ENCODE measurements at places on chromosomes 7 and 10.

DNA sequence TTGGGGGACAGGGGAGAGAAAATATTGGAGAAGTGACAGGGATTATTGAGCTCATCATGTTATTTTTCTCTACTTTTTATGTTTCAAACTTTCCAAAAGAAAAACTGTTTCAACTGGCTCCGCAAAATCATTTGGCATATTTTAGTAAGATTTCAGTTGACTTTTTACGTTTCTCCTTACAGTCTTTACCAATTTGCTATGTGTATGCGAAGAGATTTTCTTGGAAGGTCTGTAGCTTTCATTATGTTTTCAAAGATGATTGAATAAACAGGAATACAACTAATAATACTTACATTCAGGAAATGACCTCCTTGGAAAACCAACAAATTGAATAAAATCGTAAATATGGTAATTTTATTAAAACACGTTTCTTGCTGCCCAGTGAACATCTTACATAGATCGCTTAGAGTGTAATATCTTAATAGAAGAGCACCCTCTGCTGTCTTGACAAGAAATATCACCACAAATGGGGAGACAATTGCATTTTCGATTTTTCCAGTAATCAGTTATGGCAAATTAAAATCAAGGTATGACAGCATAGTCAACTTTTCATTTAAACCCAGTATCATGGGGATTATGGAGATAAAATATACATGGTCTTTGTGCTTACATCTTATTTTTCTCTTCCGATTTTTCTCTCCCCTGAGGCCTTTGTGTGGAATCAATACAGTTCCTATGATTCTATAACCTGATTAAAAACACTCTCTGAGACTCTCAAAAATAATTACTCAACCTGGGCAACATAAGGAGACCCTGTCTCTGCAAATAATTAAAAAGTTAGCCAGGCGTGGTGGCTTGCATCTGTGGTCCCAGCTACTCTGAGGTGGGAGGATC, 43.1 kb downstream of the MBL2 start:
- no peak for DNase-seq

DNA sequence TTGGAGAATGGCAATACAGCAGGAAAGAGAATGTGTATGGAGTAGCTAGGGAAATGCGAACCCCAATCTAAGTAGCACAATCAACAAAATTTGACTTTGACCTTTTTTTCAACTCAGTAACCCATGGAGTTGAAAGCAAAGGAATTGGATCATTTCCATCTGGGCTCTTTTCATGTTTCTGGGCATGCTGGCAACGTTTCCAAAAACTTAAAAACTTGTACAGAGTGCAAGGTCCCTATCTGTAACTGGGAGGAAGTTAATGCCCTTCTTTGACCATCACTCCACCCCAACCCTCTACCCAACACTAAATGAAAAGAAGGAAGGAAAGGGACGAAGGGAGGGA, 1.3 kb upstream of the HIBADH start:
- DNase-seq: no peak

DNA sequence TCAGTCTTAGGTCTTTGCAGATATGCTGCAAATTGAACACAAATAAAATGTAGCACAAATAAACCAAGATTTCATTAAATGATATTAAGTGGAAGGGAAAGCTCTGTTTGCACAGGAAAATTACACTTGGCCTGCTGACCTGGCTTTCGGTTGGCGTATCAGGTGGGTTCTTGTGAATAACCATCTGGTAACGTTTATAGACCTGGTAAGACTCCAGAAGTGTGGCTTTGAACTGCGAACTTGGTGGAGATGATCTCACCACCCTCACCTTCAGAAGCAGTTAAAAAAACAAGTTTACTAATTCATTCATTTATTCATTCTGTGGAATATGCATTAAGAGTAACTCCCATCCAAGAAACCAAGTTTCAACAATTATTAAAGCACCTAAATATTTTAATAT, 28.1 kb downstream of the ATE1 start:
- DNase-seq: no peak

GRCh38 chr10:26439406-26440087, 1.4 kb downstream of the APBB1IP start:
- no peak for DNase-seq

- DNase-seq: peak; percentile 12
Observed at GRCh38 chr10:12902135-12902572, 99.4 kb downstream of the CCDC3 start.

GRCh38 chr7:158377800-158378623, 209.6 kb downstream of the PTPRN2 start:
- no peak for DNase-seq

- no peak for DNase-seq
Observed at GRCh38 chr10:69337296-69338132, 59.2 kb downstream of the HK1 start.

DNA sequence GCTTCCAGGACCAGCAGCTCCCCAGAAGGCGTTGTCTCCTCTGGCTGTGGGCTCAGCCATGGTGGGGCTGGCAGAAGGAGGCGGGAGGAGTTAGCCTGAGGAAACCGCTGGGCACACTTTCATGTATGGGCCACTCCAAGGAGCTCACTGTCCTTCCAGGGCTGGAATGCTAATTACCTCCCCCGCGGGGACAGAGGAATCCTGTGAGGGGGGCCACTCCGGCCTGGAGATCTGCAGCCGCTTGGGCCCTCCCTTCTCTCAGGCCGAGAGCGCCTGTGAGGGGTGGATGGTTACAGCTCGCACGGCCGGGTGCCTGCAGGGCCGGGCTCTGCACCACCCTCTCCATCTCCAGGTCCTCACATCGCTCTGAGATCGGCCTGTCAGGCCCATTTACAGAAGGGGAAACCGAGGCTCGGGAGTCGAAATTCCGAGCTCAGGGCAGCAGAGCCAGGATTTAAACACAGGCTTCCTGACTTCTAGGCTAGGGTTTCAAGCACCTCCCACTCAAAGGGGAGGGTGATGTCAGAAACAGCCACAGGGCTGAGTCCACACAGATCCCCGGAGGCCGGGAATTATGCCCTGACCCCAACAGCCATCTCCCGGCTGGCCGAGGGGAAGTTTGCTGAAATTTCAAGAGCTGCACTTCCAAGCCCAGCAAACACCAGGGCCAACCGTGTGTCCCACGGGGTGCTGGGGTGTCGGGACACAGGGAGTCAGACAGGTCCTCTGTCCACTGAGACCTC, 59.1 kb downstream of the PDGFA start:
- no peak for DNase-seq

- DNase-seq: no peak
Observed at GRCh38 chr7:27155816-27156507, 513 bp downstream of the HOXA7 start.

GRCh38 chr7:138295049-138295637, 164.9 kb upstream of the TRIM24 start:
- no peak for DNase-seq

DNA sequence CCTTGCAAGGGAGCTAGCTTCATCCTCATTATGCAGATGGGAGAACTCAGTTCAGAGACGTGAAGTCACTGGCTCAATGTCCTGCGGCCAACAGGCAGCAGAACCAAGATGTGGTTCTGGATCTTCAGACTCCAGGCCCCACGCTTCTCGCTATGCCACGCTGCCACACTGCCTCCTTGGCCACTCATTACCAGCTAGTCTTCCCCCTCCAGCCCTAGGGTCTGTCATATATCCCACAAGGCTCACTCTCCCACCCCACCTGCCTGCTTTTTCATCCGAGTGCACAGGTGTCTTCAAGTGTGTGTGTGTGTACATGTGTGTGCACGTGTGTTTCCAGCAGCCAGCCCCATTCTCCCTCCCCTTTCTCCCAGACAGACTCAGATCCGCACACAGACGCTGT, 53.4 kb downstream of the DENND2A start:
- no peak for DNase-seq

DNA sequence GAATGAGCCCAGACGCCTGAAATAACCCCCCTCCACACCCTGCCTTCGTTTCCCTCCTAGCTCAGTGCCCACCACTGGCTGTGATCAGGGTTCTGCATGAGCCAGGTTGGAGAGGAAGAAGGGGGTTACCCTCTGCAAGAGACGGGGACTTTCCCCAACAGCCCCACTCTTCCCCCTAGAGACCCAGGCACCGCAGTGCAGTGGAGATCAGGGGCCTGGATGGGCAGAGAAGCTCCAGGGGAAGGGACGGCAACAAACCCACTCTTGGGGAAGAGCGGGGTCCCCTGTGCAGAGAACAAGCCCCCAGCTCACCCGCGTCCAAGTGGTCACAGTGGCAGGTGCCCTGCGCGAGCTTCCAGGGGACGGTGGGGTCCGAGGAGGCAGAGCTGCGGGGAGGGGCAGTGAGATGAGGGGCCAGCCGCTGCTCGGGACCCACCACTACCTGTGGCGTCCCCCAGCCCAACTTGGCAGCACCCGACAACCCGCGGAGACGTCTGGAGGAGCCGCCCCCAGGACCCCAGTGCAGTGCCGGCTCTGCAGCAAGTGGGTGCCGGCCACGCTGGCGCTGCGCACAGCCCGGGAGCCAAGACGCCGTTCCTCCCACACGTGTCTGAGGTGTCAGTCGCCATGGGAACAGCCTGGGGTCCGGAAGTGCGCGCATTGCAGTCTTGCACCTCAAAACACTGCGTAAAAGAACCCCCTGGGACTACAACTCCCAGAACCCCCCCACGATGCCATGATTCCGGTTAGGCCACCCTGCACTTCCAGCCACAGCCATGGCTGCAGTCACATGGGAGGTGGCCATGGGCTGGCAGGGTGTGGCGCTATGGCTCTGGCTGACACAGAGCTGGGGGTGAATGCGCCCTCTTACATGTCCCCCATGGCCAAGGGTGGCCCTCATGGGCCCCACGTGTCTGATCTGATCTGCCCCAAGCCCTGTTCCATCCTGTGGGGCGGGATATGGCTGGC, 45.8 kb upstream of the WIPI2 start:
- DNase-seq: no peak

DNA sequence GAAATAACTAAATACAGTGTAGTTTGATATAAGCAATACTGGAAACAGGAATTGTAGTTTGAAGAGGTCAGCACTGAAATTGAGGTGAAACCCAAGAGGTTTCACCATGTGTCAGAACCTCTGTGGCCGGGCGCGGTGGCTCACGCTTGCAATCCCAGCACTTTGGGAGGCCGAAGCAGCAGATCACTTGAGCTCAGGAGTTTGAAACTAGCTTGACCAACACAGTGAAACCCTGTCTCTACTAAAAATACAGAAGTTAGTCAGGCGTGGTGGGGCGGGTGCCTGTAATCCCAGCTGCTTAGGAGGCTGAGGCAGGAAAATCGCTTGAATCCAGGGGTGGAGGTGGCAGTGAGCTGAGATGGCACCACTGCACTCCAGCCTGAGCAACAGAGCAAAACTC, 13.7 kb downstream of the AHCYL2 start:
- DNase-seq: no peak

GRCh38 chr7:137904833-137905232, 58.1 kb upstream of the DGKI start:
- no peak for DNase-seq

DNA sequence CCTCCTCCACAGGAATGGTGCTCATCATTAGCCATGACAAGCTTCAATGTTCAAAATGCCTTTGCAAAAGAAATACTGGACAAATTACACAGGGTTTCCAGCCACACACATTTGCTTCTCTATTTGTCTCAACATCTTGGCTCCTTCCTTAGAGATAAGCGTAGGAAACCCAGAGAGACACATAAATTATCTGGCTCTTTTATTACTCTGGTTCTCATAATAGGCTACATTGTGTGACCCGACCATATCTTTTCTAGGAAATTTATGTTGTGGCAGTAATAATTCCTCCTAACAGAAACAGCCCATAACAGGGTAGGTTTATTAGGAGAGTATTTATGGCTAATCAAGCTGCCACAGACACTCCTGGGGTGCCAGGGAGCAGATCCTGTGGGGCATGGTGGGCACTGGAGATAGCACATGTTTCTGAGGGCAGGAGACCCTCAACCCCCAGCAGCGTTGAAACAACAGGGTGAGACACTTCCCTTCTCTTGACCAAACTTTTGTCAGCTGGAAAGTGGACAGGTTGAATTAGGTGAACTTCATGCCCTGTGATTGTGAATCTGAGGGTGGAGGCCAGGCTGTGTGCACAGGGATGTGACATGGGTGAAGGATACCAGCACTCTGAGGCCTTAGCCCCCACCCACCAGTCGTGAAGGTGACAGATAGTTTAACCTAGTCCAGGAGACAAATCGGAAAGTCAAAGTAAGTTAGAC, 295.9 kb upstream of the ZNF32 start:
- DNase-seq: no peak

DNA sequence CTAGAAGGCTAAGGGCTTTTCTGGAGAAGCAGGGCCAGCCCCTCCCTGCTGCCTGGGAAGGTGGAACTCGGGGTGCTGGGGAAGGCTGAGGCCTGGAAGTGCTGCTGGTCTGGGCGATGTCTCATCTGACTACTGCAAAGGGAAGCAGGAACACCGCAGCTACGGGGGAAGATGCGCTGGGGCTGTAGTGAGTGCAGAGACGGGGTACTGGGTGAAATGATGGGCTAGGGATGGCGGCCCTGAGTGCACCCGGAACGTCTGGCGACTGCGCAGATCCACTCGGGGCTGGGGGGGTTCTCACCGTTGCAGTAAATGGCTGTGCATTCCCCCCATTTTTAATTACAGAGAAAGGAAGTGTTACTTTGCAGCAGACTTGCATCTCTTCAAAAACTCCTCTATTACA, 195.4 kb upstream of the ADARB2 start:
- DNase-seq: no peak

GRCh38 chr10:124994573-124995473, 52.9 kb downstream of the ZRANB1 start:
- no peak for DNase-seq

DNA sequence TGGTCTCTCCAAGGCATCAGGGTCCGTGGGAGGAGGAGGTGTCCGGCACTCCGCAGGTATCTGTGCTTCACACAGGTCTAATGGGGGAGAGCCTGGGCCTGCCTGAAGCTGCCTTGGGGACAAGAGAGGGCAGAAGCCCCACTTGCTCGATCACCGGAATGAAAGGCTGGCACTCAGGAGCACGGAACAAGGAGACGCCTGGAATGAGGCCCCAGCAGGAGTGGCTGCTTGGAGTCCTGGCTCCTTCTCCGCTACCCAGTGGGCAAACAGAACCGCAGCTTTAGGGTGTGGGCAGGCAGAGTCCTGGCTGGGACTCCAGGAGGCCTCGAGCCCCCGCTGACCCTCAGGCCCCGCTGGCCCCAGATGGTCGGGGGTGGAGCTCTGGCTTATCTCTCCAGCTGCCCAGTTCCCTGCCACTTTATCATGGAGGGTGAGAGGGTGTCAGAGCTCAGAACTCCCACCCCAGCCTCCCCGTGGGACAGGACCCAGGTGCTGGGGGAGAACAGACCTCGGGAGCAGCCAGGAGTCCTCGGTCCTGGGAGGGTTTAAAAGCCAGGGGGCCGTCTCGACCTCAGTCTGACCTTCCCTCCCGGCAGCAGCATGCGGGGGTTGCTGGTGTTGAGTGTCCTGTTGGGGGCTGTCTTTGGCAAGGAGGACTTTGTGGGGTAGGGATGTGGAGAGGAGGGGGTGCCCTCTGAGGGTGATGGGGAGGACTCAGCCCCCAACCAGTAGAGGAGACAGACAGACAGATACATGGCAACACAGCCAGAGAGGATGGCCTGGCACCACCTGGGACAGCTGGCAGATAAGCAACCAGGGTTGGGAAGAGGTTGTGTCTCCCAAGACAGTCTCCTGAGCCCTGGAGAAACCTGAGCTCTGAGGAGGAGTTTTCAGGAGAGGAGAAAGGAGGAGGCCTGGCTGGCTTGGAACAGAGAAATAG, at the start of gene CPA1:
Gene CPA1 (plus strand): TSS at position 574 of the 940 bp plus-strand sequence. CDS start 27 bp downstream, at position 601.
- DNase-seq: no peak
